ENCODE measurements at places on chromosomes 6 and 20.

- DNase-seq = no peak
Observed at GRCh38 chr6:137334094-137334493, 114.9 kb upstream of the IFNGR1 start.

DNA sequence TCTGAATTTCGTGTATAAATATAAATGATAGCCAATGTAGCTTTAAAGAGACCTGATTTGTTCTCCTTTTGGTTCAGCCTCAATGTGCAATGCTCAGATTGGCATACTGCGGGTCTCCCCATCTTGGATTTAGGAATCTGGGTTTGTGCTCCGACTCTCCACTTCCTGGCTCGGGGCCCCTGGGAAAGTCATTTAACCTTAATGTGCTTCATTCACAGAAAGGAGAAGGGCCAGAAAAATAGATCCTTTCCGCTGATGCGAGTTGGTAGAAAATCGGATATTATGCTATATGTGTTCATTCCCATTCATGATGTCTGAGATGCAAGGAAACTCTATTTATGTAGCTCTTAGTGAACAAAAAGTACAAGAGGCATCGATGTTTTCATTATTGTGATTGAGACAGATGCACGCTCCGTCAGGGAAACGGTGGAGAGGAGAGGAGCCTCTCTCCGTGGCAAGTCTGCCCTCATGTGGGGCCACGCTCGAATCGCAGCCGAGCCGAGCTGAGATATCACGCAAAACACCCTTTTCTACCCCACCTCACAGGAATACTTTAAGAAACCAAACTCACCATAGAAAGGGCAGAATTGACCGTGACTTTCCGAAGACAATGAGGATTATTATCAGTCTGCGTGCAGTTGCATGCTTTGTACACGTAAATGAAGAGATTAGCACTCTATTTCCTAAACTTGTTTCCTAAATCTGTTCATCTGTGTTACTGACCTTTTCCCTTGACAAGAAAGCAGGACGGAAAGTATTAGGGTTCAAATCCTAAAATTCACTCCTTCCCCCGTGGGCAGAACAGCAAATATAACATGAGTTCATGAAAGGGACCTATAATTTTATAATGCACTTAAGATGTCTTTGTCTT is 136.6 kb downstream of the COL9A1 start:
- DNase-seq = peak; percentile 50

DNA sequence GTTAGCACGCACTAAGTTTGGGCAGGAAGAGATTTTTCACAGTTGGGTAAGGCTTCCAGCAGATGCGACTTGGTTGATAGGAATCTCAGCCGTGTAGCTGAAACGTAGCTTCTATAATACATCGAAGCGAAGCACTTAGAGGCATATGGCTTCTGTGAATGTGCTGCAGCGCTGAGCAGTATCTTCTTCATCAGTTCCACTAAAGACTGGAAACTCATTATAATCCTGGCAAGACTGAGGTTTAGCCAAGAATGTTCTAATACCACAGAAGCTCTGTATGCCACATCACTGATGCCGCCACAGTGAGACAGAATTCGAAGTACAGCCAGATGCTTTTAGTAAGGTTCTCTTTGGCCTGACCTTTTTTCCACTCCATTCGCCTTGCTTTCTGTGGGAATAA is 680.2 kb upstream of the AGPAT4 start:
- no peak for DNase-seq

DNA sequence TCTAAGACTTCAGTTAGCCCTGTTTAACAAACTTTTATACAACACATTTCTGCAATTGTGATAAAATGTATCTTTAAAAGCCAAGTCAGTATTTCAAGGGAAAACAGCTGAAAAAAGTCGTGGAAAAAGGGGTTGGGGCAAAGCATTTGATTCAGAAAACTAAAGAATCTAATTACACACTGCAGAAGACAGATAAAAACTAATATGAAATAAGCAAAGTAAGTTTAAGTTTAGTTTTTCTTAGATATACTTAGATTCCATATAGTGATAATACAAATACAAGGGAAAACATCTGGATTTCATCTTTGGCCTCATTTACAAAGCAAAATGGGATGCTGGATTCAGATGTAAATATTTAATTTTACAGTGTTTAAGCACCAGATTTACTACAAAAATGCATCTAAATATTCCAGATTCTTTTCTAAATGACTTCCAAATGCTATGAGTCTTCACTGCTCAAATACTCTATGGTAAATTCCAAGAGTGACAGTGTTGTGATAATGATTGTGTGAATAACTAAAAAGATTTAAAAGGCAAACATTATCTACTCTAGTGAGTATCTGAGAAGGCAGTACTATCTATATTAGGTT is 1.5 kb upstream of the ADNP start:
- DNase-seq = no peak

DNA sequence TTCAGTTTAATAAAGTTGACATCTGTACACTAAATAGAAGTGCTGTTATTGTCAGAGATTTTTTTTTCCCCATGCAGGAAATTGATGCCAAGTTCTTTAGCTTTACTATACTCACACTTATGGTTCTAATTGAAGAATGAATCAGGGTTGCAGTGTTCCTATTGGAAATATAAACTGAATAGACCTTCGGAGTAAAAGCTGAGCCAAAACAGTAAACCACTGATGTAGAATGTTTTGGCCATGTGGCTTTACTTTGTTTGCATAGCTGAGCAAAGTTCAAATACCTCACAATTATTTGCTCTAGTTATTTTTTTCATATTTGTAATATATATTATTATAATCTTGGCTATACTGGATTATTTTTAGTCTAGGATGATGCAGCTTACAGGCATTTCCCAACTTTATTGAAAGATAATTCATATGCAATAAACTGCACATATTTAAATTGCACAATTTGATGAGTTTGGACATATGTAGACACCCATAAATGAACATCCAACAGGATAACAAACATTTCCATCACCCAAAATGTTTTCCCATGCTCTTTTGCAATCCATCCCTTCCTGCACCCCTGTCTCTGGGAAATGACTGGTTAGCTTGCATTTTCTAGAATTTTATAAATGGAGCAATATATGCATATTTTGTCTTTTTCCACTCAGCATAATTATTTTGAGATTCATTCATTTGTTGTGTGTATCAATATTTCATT is 105.8 kb upstream of the NOX3 start:
- no peak for DNase-seq

DNA sequence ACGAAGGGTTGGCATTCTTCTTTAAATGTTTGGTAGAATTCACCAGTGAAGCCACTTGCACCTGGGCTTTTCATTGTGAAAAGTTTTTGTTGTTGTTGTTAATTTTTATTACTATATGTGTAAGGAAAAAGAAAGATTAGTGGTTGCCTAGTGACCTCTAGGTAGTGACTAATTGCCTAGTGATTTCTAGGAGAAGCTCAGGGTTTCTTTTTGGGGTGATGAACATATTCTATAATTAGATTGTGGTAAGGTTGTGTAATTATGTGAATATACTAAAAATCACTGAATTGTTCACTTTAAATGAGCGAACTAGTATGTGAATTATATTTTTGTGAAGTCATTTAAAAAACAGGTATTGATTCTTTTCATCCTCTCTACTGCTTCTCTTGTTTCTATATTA is 123.8 kb upstream of the TMEM170B start:
- DNase-seq = no peak

GRCh38 chr6:1701668-1702353 is 92.1 kb downstream of the FOXC1 start:
- DNase-seq = no peak

- DNase-seq = no peak
Observed at GRCh38 chr6:108348655-108349349, 53.9 kb downstream of the AFG1L start.

DNA sequence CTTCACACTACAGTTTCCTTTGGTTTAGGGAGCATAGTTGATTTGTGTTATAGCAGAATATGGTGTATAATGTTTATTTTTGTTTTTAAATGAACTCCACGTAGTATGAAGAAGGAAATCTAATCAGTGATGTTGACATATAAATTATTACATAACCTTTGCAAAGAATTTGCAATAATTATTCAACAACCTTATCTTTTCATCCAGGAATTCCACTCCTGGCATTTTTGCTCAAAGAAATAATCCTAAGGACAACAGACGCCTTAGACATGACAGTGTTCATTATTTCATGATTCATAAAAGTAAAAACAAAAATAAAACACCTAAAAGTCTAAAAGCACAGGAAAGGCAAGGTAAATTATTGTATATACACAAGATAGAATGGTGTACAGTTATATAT is 229.2 kb downstream of the EPM2A start:
- no peak for DNase-seq

DNA sequence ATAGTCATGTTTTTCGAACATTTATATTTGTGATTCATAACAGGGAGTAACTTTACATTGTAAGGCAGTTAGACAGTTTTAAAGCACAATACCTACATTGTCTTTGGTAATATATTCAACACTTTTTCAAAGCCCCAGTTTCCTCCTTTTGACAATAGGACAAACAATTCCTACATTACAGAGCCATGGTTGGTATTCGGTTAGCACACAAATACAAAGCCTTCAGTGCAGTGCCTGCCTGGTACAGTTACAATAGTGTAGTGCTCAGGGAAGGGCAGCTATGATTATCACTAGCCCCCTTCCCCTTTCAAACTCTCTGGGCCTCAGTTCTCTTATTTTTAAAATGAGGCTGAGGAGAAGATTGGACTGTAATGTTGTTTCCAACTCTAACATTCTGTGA is 207.8 kb downstream of the TPBG start:
- no peak for DNase-seq

DNA sequence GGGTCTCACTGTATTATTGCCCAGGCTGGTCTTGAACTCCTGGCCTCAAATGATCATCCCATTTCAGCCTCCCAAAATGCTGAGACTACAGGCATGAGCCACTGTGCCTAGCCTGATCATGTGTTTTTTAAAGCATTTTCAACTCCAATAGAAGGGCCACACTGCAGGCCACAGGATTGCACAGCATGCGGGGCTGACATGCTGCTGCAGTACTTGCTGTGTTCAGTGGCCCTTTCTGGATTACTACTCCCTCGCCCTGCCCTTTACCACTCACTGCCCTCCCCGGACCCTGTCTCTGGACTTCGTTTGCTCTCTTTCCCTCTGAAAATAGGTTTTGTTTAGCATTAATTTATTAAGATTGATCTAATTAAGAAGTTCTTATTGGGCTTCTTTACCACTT is 37.3 kb downstream of the HECA start:
- DNase-seq = no peak

All from stimulated activated CD8-positive, alpha-beta memory T cell treated with anti-CD3 and anti-CD28 coated beads, Interleukin-4, amount 100 ng/mL, for 48 hours (primary cell).